ENCODE measurements at places on chromosomes 11 and 22.

DNA sequence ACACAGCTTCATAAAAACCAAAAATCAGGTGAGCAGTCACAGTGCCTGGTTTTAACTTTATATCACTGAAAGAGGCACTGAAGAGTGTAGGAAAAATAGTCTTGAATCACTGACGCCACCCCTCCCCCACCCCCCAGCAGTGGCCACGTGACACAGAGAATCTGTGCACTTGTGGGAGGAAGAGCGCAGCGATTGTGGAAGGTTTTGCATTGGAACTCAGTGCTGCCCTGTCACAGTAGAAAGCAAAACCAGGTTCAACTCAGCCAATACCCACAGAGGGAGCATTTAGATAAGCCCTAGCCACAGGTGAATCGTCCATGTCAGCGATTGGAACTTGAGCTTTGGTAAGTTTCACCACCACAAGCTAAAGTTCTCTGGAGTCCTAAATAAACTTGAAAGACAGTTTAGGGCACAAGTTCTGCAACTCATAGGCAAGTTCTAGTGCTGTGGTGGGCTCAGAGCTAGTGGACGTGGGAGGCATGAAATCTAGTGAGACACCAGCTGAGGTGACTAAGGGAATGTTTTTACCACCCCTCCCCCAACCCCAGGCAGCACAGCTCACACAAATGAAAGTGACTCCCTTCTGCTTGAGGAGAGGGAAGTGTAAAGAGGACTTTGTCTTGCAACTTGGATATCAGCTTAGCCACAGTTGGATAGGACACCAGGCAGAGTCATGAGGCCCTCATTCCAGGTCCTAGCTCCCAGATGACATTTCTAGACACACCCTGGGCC lies 13.3 kb downstream of the OR52B2 start:
- no peak for DNase-seq

- no peak for DNase-seq
Measured at GRCh38 chr11:109519253-109519652, 97.3 kb downstream of the C11orf87 start.

DNA sequence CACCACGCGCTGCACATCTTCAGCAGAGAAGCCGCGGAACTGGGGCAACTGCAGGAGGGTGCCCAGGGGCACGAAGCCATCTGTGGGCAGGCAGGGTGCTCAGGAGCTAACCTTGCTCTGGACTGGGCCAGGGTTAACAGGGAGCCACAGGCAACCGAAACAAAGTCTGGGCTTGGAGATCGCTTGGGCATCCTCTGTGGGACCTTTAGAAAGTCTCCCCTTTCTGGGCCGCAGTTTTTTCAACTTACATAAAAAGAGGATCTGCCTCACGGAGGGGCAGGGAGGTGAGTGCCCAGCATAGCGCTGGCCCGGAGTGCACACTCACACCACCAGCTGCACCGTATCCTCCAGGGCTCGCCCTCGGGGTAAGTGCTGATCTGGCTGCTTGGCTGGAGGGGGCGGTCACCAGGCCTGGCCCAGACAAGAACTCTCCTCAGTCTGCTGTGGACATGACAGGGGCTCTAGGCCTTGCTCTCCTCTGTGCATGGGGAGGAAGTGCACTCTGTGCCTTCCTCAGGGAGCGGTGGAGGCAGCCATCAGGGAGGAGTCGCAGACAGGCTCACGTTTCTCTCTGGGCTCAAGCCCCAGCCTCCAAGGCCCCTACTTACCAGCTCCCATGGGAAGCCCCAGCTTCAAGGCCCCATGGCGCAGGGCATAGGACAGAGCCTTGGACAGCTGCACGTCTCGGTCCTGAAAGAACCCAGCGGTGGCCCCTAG lies 937 bp downstream of the TRPT1 start:
- no peak for DNase-seq

GRCh38 chr22:43849731-43850130 lies 12.6 kb downstream of the SULT4A1 start:
- DNase-seq, result no peak

GRCh38 chr11:103798446-103798845 lies 238.0 kb upstream of the DDI1 start:
- DNase-seq, result no peak

DNA sequence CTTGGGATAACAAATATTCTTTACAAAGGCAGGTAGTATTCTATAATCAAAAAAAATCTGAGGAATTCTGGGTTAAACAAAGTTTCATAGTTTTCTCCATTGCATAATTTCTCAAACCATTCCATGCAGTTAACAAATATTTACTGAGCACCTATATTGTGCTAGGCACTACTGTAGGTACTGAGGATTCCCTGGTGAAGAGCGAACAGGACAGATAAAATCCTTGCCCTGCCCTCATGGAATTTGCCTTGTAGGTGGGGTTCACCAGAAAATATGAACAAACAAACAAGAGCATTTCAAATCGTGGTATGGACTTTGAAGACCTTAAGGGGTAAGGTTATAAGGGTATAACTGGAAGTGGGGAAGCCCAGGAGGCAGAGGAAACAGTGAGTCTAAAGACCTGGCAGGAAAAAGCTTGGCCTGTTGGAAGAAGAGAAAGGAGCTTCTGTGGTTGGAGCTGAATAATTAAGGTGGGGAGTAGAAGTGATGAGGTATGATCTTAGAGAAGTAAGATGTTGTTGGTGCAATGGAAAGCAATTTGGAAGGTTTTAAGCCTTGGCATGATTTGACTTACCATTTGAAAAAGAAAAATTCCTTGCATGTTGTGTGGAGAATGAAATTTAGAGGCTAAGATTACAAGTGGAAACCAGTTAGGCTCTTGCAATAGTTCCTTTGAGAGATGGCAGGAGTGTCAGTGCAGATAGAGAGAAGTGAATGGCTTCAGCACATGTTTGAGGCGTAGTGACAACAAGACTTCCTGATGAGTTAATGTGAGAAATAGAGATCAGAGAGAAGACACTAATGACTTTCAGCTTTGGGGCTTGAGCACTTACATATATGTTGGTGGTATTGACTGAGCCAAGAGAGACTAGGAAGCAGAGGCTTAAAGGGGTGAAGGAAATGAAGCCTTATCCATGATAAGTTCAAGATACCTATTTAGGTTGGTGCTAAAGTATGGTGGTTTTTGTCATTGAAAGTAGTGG lies 55.7 kb upstream of the PICALM start:
- DNase-seq, result no peak

- no peak for DNase-seq
Measured at GRCh38 chr11:130464291-130464812, 15.9 kb downstream of the ADAMTS15 start.

- DNase-seq, result no peak
Measured at GRCh38 chr11:106302416-106302815, 225.0 kb downstream of the AASDHPPT start.

GRCh38 chr11:72864702-72865655 lies 50.8 kb downstream of the ATG16L2 start:
- no peak for DNase-seq

DNA sequence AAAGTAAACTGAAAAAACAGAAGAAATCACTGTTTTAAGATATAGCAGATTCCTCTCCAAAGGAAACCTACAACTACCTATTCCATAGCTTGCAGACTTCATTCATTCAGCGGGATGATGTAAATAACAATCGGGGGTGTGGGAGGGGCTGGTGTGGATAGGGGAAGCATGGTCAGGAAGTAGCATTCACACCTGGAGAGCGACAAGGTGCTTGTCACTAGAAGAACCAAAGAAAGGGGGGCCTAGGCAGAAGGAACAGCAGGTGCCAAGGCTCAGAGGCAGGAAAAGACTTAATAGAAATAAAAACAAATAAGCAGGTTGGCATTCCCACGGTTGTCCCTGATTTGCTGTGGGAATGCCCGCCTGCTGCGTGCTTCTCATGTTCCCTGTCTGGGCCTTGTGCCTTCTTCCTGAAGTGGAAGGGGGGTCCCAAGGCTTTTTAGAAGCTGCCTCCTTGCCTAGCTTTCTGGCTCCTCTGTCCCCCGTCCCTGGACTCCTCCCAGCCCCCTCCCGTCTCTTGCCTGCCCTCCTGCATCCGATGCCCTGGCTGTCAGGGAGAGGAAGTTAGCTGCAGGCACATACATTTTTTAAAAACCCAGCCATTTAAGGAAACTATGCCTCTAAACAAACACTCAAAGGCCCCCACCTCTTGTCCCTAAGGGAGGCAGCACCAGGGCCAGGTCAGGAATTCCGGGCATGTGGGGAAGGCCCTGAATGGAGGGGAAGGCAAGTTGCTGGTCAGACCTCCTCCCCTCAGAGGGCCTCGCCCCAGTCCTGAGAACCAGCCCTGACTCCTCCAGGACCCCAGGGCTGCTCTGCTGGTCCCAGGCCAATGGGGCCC lies 54.7 kb upstream of the PRDM11 start:
- DNase-seq, result no peak

DNA sequence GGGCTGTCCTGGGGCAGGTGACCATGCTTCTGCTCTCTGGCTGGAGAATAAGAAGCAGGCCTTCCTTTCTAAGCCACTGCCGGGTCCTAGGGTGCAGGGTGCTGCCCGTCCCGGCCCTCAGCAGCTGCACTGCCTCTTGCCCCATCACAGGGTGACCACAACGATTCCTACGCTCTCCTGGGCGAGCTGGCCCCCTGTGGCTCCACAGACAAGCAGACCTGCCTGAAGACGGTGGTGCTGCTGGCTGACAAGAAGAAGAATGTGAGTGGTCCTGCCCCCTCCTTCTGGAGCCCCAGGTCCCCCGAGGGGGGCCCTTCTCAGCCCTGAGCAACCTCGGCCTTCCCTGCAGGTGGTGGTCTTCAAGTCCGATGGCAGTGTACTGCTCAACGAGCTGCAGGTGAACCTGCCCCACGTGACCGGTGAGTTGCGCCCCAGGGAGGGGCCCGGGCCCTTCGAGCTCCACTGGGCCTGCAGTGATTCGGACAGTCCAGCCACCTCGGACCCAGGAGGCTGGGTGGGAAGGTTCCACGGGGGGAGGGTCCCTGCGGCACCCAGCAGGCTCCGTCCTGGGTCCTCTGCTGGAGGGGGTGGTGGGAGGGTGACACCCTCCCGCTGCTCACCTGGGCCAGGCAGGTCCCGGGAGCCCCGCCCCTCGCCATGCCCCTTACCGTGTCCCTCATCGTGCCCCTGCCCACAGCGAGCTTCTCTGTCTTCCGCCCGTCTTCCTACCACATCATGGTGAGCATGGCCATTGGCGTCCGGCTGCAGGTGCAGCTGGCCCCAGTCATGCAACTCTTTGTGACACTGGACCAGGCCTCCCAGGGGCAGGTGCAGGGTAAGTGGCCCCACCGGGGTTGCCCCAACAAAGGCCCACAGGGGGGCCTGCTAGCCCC lies 8.3 kb downstream of the MUC2 start:
- no peak for DNase-seq

- peak; percentile 74 for DNase-seq
Measured at GRCh38 chr22:28855355-28856094, 27.8 kb upstream of the ZNRF3 start.

DNA sequence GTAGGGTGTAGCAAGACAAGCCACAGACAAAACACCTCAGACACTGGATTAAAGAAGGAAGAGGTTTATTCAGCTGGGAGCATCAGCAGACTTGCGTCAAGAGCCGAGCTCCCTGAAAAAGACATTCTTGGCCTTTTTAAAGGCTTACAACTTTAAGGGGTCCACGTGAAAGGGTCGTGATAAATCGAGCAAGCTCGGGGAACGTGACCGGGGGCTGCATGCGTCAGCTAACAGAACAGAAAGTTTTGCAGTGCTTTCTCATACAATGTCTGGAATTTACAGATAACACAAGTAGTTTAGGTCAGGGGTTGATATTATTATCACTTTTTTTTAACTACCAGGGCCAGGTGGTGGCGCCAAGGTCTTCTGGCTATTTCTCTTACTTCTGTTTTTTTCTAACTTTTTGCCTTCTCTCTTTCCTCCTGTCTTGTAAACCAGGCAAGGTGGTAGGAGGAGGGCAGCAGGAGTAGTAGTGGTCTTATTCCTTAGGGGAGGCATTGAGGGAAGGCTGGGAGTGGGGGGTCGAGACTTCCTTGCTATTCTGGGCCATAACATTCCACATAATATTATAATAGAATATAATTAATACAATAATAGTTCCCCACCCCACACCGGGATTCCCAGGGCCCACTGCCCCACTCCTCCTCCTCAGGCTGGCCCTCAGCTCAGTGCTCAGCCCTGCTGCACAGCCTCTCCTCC lies 587 bp upstream of the ALDH3B1 start:
- DNase-seq, result no peak

DNA sequence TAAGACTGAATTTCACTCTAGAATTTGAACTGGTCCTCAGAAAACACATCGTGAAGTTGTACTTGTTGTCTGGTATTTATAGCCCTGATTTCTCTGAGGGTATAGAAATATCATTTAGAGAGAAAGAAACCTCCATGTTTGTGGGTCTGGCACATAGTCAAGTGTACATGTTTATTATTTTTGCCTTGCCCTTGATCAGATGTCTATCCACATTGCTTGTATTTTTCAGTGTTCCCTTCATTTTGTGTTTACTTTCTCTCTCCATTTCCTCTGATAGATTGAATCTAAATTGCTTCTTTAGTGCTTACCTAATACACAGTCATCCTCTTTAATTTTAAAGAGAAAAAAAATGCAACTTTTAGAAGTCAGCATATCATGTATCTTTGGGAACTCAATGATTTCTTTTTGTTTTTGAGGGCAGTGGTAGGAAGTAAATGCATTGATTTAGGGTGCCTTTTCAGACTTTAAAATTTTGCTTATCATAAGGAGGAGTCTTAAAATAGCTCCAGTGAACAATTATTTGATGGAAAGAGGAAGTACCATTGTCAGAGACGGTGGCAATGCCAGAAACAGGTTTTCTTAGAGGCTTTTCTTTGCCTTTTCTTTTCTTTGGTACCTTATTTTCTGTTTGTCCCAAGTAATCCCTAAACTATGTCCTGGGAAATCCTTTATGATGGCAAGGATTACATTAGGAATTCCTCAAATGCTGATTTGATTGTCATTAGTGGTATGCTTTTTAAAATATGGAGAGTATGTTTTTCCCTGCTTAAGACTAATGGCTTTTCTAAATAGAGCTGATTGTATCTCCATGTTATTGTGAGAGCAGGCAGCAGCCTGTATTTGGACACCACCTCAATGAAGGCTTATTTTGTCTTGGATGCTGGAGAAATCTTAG lies 29.8 kb upstream of the TECTA start:
- DNase-seq, result no peak

DNA sequence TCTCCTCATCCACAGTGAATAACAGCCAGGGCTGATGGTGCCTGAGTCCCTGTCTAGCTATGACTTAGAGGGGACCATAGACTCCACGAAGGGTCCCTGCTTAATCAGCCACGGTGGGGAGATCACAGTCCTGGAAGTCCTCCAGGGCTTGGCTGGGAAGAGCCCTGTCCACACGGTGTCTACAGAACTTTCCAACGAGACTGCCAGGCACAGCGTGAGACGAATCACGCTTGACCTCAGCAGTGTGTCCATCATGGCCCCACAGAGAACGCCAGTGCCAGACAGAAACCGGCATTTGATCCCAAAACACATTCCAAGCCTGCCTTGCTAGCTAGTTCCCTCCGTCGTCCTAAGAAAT lies 143.4 kb downstream of the CRYBB2 start:
- no peak for DNase-seq

DNA sequence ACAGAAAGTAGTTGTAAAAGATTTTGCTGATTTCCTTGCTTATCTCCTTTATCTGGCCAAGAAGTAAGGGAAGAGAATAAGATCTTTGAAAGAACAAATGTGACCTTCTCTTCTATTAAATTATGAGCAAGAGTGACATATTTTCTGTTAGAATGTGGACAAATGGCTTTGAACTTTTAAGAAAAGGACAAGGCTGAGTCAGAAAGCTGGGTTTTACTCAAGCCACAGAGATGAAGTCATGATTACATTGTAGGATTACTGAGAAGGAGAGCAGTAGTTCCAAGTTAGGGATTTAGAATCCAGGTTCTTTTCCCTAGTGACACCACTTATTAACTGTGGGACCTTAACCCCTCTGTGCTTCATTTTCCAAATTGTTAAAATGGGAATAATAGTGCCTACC lies 13.5 kb downstream of the CCDC90B start:
- no peak for DNase-seq

GRCh38 chr11:13760115-13760514 lies 91.6 kb downstream of the FAR1 start:
- no peak for DNase-seq

All from SK-N-DZ (cell line).